ENCODE measurements at places on chromosomes 1 and 21.

- peak; percentile 45 for DNase-seq
These were observed at the start of gene ZDHHC18 for GRCh38 chr1:26826261-26827105. Gene ZDHHC18 (plus strand): TSS chr1:26826688. CDS start chr1:26826805, 117 bp downstream.

- DNase-seq, result no peak
These were observed 86.6 kb downstream of the SLC25A24 start for GRCh38 chr1:108113496-108113895.

- peak; percentile 44 for DNase-seq
These were observed 53.3 kb downstream of the TOR1AIP2 start for GRCh38 chr1:179824265-179824664.

GRCh38 chr1:230855886-230856285 is 12.4 kb downstream of the C1orf198 start:
- no peak for DNase-seq

DNA sequence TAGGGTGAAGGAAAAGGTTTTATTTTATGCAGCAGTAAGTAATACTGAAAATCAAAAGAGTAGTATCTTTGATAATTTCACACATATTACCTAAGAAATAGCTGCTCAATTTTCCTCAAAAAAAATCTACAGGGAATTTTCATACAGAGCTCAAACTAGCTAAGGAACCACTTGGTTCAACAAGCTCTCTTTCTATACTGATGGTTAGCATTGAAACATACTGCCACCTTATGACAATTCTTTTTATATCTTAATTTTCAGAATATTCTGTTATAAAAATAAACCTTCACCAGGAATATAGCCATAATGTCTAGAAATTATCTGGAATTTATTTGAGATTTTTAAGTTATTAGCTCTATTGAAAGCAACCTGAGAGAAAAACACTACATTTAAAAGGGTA is 142.1 kb downstream of the DPYD start:
- no peak for DNase-seq

- DNase-seq, result no peak
These were observed 42.6 kb downstream of the SIPA1L2 start for GRCh38 chr1:232587141-232588008.

- DNase-seq, result no peak
These were observed 75.4 kb downstream of the CEP170 start for GRCh38 chr1:243179720-243180119.

DNA sequence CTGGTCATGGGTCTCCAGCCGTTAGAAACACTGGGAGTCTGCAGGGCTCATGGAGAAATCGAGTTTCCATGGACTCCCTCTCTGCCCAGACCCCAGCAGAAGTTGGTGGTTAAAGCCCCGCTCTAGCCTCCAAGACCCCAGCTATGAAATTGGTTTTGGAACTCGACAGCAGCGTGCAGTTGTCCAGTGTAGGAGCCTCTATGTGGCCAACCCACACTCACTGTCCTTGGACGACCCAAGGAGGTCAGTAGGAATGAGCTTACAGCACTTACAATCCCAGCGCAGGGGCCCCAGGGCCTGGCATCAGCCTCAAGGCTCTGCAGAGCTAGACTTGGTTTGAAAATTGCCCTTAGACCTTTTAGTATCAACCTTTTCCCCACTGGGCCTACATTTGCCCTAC is 3.2 kb upstream of the PRDM16 start:
- DNase-seq, result no peak

DNA sequence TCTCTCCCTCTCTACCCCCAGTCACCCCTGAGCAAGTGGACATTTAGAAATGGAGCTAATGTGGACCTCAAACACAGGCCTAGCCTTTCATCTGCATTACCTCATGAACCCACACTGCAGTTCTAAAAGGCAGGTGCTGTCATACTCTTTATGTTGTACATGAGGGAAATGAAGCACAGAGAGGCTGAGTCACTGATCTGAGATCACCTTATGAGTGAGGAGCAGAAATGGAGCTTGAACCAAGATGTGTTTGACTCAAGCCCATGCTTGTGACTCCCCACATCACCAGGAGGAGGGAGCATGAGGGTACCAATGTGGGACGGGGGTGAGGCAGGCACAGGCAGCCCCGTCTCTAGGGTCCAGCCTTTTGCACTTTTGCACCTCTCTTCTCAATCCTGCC is 702.8 kb downstream of the PTPRU start:
- no peak for DNase-seq

DNA sequence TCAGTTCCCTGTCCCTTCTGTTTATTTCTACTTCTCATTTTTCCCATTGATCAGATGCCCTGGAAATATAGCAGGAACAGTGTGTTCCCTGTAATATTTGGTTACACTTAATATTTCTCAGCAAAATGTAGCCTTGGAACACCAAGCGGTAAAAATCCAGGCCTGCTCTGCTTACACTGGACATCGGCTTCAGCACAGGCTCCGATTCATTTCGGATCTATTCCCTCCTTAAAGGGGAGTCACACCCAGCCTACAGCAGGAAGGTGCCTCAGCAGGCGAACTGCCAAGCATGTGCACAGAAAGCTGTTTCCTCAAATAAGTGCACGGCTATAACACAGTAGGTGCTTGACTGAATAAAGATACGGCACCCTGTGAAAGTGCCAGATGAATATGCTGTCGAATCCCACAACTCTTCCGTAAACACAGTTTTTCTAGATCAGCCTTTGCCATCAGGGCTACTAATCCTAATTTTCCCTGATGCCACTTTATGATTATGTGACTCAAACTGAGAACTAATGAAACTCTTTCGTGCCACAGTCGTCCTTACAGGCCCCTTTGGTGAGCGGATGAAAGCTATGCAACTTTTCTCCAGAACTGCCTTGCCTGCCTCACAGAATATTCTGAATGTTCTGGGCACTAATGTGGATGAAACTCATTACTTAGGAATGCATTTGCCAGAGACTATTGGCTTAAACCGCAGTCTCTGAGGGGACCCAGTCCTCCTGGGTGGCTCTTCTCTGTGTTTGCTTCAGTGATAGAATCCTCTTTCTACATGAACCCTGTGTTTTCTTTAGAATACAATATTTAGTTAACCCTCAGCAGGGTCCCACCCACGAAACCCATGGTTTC is 275.5 kb upstream of the RUNX1 start:
- no peak for DNase-seq

- peak; percentile 6 for DNase-seq
These were observed 22.2 kb upstream of the HPDL start for GRCh38 chr1:45304311-45305081.

DNA sequence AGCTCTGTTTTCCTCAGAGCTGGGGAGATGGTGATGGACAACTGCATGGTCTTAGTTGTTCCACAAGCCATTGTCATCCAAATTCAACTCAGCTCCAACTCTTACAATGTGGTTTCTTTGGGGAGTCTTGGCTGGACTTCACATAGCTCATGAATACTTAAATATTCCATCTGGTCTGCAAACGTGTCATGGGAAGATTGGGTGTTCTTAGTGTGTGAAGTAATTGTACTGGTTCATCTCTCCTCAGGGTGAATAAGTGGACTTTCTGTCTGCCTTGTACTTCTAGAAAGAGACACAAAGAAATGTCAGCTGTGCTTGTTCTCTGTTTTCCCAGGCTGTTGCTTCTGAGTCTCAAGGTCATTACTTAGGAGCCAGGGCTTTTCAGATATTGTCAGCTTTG is 106.6 kb downstream of the VPS13D start:
- DNase-seq, result no peak

DNA sequence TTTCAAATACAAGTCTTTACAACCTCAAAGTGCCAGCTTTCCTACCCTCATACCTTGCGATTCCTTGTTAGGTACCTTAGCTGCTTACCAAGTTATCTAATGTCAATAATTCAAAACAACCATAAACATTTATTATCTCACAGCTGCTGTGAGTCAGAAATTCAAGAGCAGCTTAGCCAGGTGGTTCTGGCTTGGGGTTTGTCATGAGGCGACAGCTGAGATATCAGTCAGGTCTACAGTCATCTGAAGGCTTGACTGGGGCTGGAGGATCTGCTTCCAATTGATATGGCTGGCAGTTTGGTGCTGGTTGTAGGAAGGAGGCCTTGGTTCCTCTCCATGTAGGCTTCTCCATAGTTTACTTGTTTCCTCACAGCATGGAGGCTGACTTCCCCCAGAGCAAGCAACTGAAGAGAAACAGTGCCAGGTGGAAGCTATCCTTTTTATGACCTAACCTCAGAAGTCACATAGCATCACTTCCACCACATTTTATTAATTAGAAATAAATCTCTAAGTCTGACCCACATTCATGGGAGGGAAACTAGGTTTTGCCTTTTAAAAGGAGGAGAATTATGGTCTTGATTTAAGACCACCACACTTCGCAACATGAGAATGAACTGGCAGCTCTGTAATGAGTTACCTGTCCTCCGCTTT is 103.3 kb upstream of the FGGY start:
- DNase-seq, result peak; percentile 27

DNA sequence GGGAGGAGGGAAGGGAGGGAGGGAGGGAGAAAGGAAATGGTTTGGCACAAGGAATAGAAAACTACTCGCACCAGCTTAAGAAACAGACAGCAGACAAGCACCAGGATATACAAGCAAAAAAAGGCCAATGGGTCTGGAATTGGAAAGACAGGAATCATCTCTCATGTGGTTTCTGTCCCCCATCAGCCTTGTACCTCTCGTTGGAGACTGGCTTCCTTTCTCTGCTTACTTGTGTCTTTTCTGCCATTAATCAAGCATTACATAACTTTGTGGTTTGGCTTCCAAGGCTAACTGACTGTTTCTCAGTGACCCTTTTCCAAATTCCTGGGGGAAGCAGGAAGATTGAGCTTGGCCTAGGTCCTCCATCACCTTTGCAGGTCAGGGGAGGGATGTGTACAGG is 11.8 kb upstream of the RALGPS2 start:
- no peak for DNase-seq

- peak; percentile 57 for DNase-seq
These were observed 1.1 kb downstream of the ZBTB18 start for GRCh38 chr1:244052016-244052727.

DNA sequence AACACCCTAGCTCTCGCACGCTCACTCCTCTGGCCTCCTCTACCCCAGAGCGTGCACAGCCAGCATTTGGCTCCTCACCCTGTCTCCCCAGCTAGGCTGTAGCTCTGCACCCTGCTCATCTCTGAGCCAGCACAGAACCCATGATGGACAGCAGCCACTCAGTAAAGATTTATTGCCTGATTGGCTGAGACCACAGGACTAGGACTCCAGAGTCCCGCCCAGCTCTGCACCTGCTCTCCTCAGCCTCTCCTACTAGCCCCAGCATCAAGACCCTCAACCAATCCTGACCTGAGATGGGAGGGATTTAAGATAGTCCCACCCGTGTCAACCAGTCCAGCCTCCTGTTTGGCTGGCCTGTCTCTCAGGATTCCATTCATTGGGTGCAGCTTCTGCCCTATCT is 9.3 kb downstream of the C1QB start:
- peak; percentile 40 for DNase-seq

- DNase-seq, result no peak
These were observed 308.2 kb downstream of the BRINP3 start for GRCh38 chr1:190169311-190170067.

- DNase-seq, result no peak
These were observed 647.6 kb upstream of the PKN2 start for GRCh38 chr1:88036345-88037014.

DNA sequence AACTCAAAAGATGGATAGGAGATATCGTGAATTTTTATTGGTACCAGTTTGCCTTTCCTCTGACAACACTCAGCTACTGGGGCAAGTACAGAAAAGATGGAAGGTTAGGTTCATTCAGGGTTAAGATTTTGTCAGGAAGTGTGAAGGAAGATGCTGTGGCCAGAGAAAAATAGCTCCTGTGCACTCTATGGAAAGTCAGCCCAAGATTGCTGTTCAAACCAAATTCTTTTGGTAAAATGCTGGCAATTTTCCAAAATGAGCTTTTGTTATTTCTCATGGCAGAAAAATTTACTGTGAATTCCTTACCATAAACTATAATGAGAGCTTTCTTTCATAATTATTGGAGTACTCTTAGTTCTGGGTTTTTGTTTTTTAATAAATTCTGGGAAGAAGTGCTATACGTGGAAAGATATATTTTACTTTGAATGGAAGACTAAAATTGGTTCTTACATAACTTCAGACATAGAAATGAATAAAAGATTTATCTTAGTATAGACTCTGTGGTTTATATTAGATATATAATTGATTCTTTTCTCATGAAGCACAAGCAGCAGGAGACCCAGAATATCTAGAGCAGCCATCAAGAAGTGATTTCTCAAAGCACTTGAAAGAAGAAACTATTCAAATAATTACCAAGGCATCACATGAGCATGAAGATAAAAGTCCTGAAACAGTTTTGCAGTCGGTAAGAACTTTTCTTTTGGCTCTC is 112.2 kb downstream of the USP25 start:
- no peak for DNase-seq

DNA sequence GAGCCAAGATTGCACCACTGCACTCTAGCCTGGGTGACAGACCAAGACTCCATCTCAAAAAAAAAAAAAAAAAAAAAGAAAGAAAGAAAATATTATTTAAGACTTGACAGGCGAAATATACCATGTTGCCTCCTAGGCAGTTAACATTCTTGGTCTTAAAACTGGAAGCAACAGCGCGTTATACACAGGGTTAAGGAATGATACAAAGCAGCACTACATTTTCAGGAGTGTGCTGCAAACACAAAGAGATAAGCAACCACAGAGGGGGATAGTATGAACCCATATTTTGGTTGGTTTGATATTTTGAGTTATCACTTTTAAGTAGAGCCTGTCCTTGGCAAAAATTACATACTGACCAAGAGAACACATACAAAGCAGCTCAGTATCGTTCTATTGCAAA is 25.1 kb downstream of the USP24 start:
- no peak for DNase-seq

DNA sequence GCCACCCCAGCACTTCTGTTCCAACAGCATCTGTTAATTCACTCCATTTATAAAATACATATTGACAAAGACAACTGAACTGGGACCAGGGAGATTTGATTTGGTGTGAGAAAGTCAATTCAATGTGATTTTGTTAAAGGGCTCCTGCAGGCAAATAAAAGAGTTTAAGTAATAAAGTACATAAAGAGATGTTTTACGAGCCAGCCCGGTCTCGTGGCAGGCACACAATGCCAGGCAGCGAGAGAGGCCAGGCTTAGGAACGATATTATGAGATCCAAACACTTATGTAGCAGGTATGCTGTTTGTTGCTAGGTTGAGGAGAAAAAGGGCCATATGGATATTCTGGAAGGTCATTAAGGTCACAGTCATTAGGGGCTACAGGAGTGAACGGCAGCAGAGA is 227.1 kb downstream of the KCTD3 start:
- no peak for DNase-seq

DNA sequence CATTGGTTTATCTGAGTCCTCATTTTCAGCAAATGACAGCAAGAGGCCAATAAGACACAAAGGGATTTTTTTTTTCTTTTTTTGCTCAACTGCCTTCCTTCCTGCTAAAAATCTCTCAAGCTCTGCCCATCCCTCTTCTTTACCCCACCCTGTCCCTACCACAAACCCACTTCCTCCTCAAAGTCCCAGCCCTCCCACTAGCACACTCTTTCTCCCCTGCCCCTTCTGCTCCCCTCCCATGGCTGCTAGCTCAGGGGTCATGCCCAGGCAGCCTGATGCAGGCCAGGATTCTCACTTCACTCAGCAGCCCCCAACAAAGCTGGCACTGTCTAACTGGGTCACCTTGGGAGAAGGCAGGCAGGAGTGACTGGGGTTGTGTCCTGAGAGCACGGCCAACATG is 28.8 kb upstream of the PPP2R5A start:
- no peak for DNase-seq

- peak; percentile 84 for DNase-seq
These were observed 3.2 kb upstream of the PROX1 start for GRCh38 chr1:213984387-213985208.

GRCh38 chr1:31605908-31606427 is 11.5 kb upstream of the HCRTR1 start:
- no peak for DNase-seq
